ENCODE measurements at places on chromosomes 13 and 19.

- DNase-seq = no peak
Measured at GRCh38 chr13:114296902-114297301, 15.5 kb downstream of the UPF3A start.

GRCh38 chr13:79141082-79141481, 265.0 kb downstream of the RBM26 start:
- no peak for DNase-seq

DNA sequence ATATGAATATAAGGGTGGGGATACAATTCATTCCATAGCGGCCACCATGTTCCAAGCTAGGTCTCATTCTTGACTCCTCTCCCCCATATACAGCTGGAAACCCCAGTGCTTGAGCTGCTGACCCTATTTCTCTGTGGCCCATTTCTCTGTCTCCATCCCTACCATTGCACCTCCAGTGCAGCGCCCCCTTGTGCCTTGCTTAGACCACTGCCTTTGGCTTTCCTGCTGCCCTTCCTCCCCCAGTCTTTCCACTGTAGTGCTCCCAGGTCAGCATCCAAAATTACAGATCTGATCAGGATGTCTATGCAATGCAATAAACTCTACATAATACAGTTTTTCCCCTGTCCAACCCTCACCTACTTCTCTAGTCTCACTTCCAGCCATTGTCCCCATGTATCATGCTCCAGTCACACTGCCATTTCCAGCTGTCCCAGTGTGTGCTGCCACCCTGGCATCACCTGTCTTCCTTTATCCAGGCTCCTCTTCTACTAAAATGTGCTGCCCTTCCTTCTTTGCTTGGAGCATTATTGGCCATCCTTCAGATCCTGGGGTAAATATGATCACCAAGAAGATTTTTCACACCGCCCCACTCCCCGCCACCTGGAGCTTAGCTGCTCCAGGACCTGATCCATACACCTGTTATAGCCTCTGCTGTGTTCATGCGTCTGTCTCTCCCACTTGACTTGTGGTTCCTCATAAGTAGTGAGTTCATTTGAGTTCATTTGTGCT, 199.4 kb upstream of the IPO5 start:
- DNase-seq = no peak

GRCh38 chr13:108121406-108121805, 93.9 kb downstream of the LIG4 start:
- DNase-seq = no peak

- no peak for DNase-seq
Measured at GRCh38 chr13:40624986-40625385, 41.5 kb downstream of the FOXO1 start.

- no peak for DNase-seq
Measured at GRCh38 chr19:34362679-34363069, 2.3 kb upstream of the GPI start.

GRCh38 chr13:114096811-114097211, 35.6 kb downstream of the RASA3 start:
- DNase-seq = no peak

DNA sequence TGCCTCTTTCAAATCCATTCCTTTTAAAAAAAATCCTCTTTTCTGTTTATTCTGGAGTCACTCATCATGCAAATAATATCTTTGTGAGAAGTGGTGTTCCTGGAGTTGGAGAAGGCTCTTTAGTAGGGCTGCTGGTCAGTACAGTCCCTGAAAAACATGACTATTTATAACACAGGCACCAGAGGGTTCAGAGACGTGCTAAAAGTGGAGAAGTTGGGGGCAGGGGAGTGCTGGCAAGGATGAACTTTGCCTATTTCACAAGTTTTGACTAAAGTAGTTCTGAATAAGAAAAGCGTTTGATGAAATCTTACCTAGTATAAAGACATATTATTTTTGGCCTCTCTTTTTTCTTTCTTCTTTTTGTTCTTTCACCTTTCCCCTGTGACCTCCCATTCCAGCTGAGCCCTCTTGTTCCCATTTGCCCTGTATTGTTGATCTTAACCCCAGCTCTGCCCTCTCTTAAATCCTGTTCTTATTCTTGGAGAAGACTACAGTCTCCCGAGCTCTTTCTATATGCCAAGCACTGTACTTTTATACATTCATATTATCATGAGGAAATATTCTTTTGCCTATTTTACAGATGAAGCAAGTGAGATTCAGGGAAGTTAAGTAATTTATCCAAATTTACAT, 129.1 kb downstream of the TM9SF2 start:
- no peak for DNase-seq

GRCh38 chr13:92158346-92158745, 759.9 kb downstream of the GPC5 start:
- no peak for DNase-seq

- DNase-seq = no peak
Measured at GRCh38 chr13:113538689-113539058, 45.9 kb upstream of the TFDP1 start.

DNA sequence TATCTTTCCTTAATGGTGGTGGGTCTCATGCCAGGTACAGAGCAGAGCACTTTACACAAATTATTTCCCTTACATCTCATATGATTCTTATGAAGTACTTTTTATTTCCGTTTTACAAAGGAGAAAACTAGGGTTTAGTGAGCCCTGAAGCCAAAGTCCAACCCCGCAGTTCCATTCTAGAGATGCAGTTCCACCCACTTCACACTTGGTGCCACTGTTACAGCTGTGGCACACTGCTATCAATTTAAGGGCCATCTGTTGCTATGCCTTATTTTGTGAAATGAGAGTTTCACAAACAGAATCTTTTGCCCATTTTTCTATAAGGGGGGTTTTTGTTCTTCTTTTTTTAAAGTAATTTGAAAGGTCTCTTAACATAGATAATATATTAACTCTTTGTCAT, 12.9 kb downstream of the MIPEP start:
- DNase-seq = no peak

- no peak for DNase-seq
Measured at GRCh38 chr13:79831556-79831955, 350.6 kb downstream of the NDFIP2 start.

GRCh38 chr19:57648331-57649003, 15.5 kb downstream of the ZNF211 start:
- no peak for DNase-seq

- no peak for DNase-seq
Measured at GRCh38 chr19:34471906-34472700, 9.5 kb upstream of the WTIP start.

GRCh38 chr19:29076161-29076560, 136.8 kb downstream of the UQCRFS1 start:
- DNase-seq = no peak

- DNase-seq = no peak
Measured at GRCh38 chr13:98507282-98507797, 69.6 kb downstream of the STK24 start.

DNA sequence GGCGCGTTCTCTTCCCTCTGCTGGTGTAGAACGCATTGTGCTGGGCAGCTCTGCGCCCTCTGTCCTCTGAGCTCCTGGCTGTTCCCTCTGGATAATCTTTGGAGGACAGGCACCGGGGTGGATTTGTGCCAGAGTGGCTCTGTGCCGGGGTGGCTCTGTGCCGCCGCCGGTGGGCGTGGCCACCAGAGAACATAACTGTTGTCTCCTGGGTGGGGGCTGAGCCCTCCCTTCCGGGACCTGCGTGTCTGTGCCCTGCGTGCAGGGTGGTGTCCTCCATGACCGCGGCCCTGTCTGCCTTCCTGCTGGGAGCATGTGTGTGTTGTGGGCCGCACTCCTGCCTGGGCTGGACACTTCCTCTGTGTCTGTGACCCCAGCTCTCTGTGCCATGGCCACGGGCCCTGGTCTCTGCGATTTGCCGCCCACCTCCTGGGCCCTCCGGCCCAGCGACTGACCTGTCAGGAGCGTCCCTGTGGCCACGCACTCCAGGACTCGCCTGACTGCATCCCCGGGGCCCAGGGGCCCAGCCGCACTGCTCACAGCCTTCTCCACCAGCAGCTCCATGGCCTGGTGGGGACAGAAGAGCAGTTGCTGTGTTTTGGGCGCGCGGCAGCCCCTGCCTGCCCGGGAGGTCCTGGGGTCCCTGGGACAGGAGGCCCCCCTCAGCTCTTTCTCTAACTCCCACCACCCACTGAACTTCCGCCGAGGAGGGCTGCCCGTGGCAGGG, 22.4 kb upstream of the MATK start:
- DNase-seq = no peak

DNA sequence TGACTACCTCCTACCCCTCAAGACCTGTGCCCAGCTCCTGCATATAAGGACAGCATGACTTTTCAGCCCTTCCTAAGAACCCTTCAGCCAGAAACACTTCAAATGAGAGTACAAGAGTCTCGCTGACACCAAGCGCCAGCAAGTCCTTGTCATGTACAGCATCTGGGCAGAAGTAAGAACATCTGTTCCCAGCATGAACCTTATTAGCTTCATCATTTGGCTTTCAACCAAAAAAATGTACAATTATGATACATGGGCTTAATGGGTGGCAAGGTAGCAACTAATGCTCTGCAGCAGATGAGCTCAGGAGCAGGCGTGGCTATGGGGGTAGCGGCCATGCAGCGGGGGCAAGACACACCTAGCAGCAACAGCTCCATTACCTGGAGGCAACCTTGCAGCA, 487.6 kb downstream of the COG6 start:
- no peak for DNase-seq

- no peak for DNase-seq
Measured at GRCh38 chr13:104286566-104287290, 1220.5 kb upstream of the SLC10A2 start.

DNA sequence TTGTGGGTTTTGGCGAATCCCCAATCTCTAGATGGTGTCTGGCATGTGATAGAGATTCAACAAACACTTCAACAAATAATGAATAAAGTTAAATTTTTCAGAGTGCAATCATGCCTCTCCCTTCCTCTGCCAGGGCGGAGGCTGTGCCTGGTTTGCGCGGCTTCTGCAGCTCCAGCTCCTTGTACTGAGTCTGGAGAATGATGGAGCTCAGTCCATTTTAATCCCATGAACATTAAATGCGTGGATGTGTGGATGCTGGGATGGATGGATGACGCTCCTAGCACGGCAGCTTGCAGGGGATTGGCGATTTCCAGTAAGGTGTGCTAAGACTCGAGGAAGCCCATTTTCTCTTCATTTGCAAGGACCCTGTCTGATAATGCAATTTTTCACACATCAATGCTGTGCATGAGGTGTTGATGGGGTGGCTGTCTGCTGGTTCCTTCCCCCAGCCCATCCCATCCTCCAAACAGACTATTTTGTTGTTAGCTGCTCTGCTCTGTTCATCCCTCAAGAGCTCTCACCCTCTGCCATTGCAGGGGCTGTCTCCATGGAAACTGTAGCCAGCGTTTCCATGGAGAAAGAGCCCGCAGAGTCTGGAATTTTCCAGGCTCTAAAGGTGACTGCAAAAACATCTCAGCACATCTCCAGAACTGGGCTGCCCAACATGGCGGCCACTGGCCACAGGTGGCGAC, 92.6 kb upstream of the PEG3 start:
- no peak for DNase-seq

GRCh38 chr19:51002089-51002532, 707 bp upstream of the KLK8 start:
- no peak for DNase-seq

DNA sequence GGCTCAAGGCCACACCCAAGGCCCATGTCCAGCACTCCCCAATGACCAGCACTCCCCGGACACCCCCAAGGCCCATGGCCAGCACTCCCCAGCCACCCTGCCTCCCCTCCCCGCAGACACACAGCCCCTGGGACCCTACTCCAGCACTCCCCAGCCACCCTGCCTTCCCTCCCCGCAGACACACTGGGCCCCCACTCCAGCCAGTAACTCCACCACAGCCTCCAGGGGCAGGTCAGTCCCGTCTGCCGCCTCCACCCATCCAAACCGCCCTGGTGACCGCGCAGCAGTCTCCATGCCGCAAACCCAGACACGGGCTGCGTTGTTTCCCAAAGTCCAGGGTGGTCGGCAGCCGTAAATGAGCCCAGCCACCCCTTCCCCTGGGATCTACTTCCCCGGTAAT, 70.7 kb downstream of the SPACA7 start:
- DNase-seq = no peak

DNA sequence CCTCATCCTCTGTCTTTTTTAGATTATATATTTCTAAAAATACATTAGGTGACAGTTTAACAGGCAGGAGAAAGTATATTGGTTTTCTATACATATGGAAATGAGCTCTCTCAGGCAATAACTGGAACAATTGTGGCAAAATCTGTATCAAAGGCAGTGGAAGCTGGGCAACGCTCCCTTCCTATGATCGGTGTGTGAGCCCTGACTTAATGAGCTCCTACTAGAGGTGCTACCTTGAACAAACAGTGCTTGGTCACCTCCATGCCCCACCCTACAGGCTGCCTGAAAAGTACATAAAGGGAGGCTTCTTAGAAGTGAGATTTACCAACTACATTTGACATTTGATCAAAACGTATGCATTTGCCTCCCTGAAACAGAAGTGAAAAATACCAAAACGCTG, 185.3 kb downstream of the EFNB2 start:
- DNase-seq = no peak

Data from urinary bladder (tissue), 4 donors.